ENCODE measurements at places on chromosomes 11 and 22.

DNA sequence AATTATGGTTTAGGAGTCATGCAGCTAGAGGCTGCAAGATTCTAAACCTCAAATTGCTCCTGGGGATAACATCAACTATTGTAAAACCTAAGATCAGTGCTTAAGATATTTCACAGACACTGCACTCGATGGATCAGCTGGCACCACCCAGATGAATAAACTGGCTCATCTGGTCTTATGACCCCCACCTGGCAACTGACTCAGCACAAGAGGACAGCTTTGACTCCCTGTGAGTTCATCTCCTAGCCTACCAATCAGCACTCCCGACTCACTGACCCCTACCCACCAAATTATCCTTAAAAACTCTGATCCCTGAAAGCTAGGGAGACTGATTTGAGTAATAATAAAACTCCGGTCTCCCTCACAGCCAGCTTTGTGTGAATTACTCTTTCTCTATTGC lies 782 bp upstream of the TTC12 start:
- H3K27ac ChIP-seq, result peak overlapping the region; percentile 47
- peak overlapping the region; percentile 72 for H3K4me3 ChIP-seq
- peaks cover 17% of the 10 kb centered on the region for H3K4me1 ChIP-seq
- no peak for DNase-seq
- peaks cover 11% of the 10 kb centered on the region for H3K36me3 ChIP-seq

DNA sequence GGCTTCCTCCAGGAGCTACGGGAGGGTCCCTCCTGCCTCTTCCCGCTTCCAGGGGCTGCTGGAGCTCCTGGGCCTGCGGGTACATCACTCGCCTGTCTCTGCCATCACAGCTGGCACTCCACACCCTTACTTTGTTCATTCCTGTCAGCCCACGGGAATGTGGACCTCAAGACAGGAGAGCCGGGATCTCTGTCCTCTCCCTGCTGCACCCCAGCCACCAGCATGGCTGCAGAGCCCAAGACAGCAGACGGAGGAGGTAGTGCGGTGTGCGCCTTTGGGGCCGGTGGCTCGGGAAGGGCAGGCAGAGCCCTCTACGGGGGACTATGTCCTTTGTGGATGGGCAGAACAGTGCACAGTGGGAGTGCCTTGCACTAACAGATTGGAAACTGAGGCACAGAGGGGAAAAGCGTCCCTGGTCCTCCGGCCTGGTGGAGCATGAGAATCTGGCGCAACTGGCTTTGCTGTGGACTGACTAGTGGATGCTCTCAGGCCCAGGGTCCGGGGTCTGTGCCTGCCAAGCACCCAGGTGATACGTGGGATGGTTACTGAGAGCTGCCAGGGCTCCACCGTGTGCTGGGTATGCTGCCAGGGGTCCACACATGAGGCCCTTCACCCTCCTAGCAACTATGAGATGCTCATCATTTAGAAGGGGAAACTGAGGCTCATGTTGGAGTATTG lies 47.3 kb downstream of the IGF2 start:
- H3K4me1 ChIP-seq, result peaks cover 5% of the 10 kb centered on the region
- no peak overlapping the region for H3K4me3 ChIP-seq
- H3K36me3 ChIP-seq, result no peaks in the 10 kb centered on the region
- DNase-seq, result no peak

- no peaks in the 10 kb centered on the region for H3K27me3 ChIP-seq
- H3K4me3 ChIP-seq, result no peak overlapping the region
- no peaks in the 10 kb centered on the region for H3K36me3 ChIP-seq
- no peaks in the 10 kb centered on the region for H3K4me1 ChIP-seq
Measured at GRCh38 chr11:30724274-30724673, 138.1 kb upstream of the MPPED2 start.

- H3K4me3 ChIP-seq, result no peak overlapping the region
- no peaks in the 10 kb centered on the region for H3K36me3 ChIP-seq
- no peak overlapping the region for H3K27ac ChIP-seq
- no peaks in the 10 kb centered on the region for H3K4me1 ChIP-seq
Measured at GRCh38 chr22:24727218-24727851, 47.2 kb downstream of the PIWIL3 start.

- DNase-seq, result no peak
- no peak overlapping the region for H3K27ac ChIP-seq
- no peaks in the 10 kb centered on the region for H3K27me3 ChIP-seq
- H3K4me3 ChIP-seq, result no peak overlapping the region
Measured at GRCh38 chr11:17906436-17906835, 106.4 kb downstream of the SERGEF start.

GRCh38 chr22:39170825-39171622 lies 18.5 kb upstream of the CBX7 start:
- peaks cover 6% of the 10 kb centered on the region for H3K27me3 ChIP-seq
- no peaks in the 10 kb centered on the region for H3K36me3 ChIP-seq
- H3K27ac ChIP-seq, result no peak overlapping the region
- H3K4me3 ChIP-seq, result peak overlapping the region; percentile 42

DNA sequence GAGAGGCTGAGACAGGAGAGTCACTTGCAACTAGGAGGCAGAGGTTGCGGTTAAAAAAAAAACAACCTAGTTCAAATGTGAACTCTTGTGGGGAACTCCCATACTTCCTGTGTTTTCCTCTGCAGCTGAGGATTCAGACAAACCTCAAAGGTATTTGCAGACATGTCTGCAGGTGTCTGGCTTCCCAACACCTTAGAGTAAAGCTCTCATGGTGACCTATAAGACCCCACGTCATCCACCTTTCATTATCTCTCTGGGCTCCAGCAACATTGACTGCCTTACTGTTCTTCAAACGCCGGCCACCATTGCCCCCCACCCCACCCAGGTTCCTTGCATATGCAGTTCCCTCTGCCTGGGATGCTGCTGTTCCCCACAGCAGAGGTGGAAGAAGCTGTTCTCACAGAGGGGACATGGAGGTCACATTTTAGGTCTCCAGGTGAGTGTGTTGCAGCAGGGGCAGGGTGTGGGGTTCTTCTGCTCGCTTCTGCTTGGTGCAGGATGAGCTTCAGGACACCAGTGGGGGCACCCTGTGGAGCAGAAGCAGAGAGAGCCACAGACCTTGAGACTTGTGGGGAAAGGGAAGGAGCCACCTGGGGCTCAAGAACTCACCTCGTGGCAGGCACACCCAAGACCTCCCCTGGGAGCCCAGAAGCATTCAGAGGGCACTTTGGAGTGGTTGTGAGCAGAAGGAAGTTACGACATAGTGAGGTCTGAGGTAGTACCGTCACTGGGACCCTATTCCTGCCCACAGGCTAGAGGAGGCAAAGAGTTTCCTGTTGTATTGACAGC lies 203.2 kb downstream of the CSNK2A3 start:
- H3K4me3 ChIP-seq, result peak overlapping the region; percentile 0
- no peaks in the 10 kb centered on the region for H3K27me3 ChIP-seq
- DNase-seq, result no peak
- peak overlapping the region; percentile 18 for H3K27ac ChIP-seq

GRCh38 chr11:94968334-94968958 lies 4.9 kb downstream of the CWC15 start:
- H3K4me1 ChIP-seq, result peaks cover 10% of the 10 kb centered on the region
- H3K27me3 ChIP-seq, result no peaks in the 10 kb centered on the region
- no peak for DNase-seq
- H3K36me3 ChIP-seq, result peaks cover 77% of the 10 kb centered on the region
- H3K27ac ChIP-seq, result no peak overlapping the region

DNA sequence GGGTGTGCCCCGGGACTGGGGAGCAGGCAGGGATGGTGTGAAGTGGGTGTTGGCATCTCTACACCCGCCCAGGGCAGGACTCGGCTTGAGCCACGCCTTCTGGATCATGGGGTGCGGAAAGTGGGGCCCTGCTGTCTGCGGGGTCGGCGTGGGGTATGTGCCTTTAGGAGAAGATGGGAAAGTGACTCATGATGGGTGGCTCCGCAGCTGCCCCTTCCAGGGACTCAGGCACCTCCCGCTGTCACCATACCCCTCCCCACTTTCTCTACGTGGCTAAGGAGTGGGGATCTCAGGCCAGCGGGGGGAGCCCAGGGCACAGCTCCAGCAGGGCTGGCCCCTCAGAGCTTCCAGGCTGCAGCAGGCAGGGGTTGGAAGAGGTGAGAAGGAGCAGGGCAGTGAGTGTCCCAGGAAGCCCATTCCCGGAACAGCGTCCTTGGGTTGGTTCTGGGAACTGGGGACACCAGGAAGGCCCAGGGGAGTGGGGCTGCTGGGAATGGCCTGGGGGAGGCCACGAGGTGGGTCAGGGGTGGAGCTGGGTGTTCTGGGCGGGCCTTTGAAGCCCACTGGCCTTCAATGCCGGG lies 102.9 kb upstream of the FGF3 start:
- no peak for DNase-seq
- H3K4me3 ChIP-seq, result no peak overlapping the region
- no peaks in the 10 kb centered on the region for H3K36me3 ChIP-seq

DNA sequence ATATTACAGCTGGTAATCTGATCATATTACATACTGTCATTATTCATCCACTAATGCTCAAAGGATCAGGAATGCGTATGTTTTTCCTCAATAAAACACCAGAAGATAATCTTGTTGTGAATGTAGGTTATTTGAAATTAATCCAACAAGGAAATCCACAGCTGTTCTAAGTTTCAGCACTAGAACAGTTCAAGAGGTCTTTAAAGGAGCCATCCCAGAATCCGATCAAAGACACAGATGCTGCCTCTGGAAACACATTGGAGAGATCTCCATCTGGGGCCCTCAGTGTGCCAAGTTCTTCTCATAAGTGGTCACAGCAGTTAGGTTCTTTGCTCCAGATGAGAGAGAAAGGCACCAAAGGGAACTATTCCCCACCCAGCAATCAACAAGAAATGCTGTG lies 1955.1 kb upstream of the RAG2 start:
- no peaks in the 10 kb centered on the region for H3K36me3 ChIP-seq
- no peak for DNase-seq
- no peak overlapping the region for H3K27ac ChIP-seq
- no peak overlapping the region for H3K4me3 ChIP-seq

DNA sequence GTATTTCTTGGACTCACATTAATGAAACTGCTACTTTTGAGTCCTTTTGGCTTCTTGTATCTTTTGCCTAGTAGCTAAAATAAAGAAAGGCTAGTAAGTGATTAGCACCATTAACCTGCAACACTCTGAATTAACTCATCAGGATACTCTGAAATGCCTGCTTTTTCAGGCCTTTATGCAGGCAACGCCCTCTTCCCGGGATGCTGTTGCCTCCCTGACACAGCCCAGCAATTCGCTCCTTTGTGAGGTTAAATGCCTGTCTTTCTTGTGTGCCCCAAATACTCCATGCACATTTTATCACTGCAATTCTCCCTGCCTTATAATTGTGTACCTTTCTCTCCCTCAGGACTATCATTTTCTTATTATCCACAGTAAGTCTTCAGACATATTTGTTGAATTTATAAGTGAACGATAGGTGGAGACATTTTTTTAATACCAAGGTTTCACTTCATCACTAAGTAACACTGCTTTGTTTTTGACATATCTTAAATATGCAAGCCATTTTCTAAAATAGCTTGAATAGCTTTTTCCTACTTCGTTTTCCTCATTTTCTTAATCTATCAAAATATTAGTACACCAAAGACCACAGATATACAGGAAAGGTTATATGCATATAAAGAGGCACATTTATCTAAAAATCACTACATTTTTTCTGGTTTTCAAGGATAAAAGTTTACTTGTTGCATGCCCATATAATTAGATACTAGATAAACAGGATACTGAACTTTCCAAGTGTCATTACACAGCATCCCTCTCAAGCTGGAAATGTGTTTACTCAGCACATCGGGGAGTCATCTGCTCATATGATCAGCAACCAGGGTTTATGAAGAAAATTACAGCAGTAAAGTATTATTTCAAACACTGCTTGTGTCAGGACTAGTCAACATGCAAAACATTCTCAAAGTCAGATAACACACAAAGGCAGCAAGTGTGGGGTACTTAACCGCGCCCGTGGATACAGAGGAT lies 48.5 kb upstream of the DDI1 start:
- H3K4me3 ChIP-seq, result no peak overlapping the region
- H3K36me3 ChIP-seq, result no peaks in the 10 kb centered on the region
- H3K27me3 ChIP-seq, result no peaks in the 10 kb centered on the region
- no peak for DNase-seq
- no peak overlapping the region for H3K27ac ChIP-seq
- no peaks in the 10 kb centered on the region for H3K4me1 ChIP-seq

- no peak for DNase-seq
- no peaks in the 10 kb centered on the region for H3K4me1 ChIP-seq
- no peak overlapping the region for H3K27ac ChIP-seq
- H3K36me3 ChIP-seq, result no peaks in the 10 kb centered on the region
- H3K4me3 ChIP-seq, result no peak overlapping the region
- H3K27me3 ChIP-seq, result no peaks in the 10 kb centered on the region
Measured at GRCh38 chr11:23272095-23272494, 411.8 kb upstream of the CCDC179 start.

- no peaks in the 10 kb centered on the region for H3K4me1 ChIP-seq
- H3K27ac ChIP-seq, result no peak overlapping the region
- H3K36me3 ChIP-seq, result no peaks in the 10 kb centered on the region
- no peak for DNase-seq
- peaks cover 14% of the 10 kb centered on the region for H3K27me3 ChIP-seq
- H3K4me3 ChIP-seq, result no peak overlapping the region
Measured at GRCh38 chr11:67040147-67040546, 16.5 kb upstream of the RHOD start.

GRCh38 chr11:30326906-30327305 lies 4.0 kb downstream of the ARL14EP start:
- no peak overlapping the region for H3K4me3 ChIP-seq
- H3K36me3 ChIP-seq, result peaks cover 43% of the 10 kb centered on the region
- no peaks in the 10 kb centered on the region for H3K27me3 ChIP-seq
- no peak for DNase-seq

DNA sequence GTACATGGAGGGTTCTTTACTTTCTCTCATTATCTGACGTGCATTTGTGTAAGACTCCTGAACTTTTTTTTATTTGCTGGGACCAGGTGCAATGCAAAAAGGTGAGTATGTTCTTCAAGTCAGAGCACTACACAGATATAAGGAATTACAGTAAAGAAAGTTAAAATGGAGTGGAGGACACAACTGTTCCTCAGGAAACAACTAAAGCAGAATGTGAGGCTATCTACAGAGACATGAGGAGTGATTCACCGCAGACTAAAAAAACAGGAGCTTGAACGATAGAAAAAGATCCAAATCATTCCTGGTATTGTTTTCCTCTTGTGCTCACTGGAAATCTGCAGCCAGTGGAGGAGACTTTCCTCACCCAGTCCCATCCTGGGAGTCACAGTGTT lies 106.2 kb downstream of the ABTB2 start:
- peak overlapping the region; percentile 34 for H3K4me3 ChIP-seq
- peak overlapping the region; percentile 47 for H3K27ac ChIP-seq
- DNase-seq, result no peak
- H3K36me3 ChIP-seq, result peaks cover 5% of the 10 kb centered on the region
- no peaks in the 10 kb centered on the region for H3K27me3 ChIP-seq

GRCh38 chr22:43905681-43906080 lies 13.9 kb upstream of the PNPLA5 start:
- H3K27me3 ChIP-seq, result peaks cover 8% of the 10 kb centered on the region
- H3K27ac ChIP-seq, result no peak overlapping the region
- H3K4me1 ChIP-seq, result no peaks in the 10 kb centered on the region
- DNase-seq, result no peak
- no peak overlapping the region for H3K4me3 ChIP-seq
- H3K36me3 ChIP-seq, result no peaks in the 10 kb centered on the region

GRCh38 chr11:28476049-28476448 lies 367.9 kb downstream of the METTL15 start:
- no peak overlapping the region for H3K4me3 ChIP-seq
- no peak overlapping the region for H3K27ac ChIP-seq
- no peaks in the 10 kb centered on the region for H3K4me1 ChIP-seq
- no peaks in the 10 kb centered on the region for H3K36me3 ChIP-seq
- DNase-seq, result no peak

Data from activated T-helper 2 cell treated with anti-CD3 and anti-CD28 coated beads, Interferon-gamma antibody, Interleukin-2, Interleukin-4, amounts not matched to agents 10 μg/mL and 5 μg/mL and 100 μg/mL, durations not matched to agents 14 hours and 24 hours and 36 hours (primary cell).